ENCODE measurements at places on chromosomes 7 and 10. TPM values are rescaled to one million over a fixed set of nuclear protein-coding genes. Genes with fewer than 3 reads are reported as not detected.

GRCh38 chr7:134021836-134022235, 105.3 kb upstream of the LRGUK start:
- H3K27ac ChIP-seq, result no peak overlapping the region
- peaks cover 6% of the 10 kb centered on the region for H3K4me1 ChIP-seq
- no peaks in the 10 kb centered on the region for H3K36me3 ChIP-seq
- no peaks in the 10 kb centered on the region for H3K27me3 ChIP-seq
- no peak for DNase-seq

TMEM270 gene
- not detected for total RNA-seq

GATAD1 gene
- 16.2 TPM for total RNA-seq

HOXA9 gene
- total RNA-seq, result not detected

CELF2 gene
- not detected for total RNA-seq

Measured in HepG2 (cell line).